ENCODE measurements at places on chromosomes 6 and 20.

DNA sequence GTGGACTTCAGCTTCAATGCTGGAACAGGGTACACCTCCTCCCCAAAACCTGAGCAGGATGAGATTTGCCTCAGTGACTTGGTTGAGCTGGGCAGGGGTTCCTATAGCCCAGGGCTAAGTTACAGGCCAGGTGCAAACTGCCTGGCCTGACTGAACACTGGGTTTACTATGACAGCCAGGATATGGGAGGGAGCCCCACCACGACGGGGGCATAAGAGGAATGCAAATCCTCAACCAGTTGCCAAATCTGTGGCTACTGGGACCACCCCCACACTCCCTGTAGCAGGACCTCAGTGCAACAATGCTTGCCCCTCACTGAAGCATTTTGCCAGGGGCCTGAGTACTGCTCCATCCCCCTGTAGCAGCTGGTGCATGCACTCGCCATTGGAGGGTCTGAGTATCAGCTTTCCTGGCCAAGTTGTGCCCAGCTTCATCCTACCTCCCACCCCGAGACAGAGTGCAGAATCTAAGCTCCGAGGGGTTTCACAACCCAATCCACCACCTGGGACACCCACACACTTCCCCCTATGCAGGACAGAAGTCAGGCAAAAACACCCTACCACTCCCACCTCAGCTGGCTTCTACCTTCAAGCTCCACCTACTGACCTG is 27.6 kb downstream of the TREML4 start:
- DNase-seq = no peak

DNA sequence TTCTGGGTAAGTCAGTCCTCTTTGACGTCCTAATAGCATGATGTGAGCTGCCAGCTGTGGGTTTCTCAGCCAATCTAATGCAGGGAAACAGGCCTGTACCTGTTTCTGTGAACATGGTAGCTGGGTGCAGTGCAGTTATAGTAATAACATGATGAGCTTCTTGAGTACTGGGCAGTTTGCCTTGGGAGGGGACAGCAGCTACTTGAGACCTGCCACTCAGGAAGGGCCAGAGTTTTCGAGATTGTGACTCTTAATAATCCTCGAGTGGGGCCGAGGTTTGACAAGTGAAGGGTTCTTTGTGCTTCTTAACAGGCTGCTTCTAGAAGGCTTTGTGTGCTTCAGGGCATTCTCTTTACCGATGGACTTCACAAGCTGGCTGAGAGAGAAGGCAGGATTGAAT is 180.1 kb downstream of the JARID2 start:
- no peak for DNase-seq

GRCh38 chr20:605237-605636 is 4.9 kb downstream of the TCF15 start:
- DNase-seq = no peak

- no peak for DNase-seq
Observed at GRCh38 chr6:106308985-106309384, 16.6 kb downstream of the ATG5 start.

DNA sequence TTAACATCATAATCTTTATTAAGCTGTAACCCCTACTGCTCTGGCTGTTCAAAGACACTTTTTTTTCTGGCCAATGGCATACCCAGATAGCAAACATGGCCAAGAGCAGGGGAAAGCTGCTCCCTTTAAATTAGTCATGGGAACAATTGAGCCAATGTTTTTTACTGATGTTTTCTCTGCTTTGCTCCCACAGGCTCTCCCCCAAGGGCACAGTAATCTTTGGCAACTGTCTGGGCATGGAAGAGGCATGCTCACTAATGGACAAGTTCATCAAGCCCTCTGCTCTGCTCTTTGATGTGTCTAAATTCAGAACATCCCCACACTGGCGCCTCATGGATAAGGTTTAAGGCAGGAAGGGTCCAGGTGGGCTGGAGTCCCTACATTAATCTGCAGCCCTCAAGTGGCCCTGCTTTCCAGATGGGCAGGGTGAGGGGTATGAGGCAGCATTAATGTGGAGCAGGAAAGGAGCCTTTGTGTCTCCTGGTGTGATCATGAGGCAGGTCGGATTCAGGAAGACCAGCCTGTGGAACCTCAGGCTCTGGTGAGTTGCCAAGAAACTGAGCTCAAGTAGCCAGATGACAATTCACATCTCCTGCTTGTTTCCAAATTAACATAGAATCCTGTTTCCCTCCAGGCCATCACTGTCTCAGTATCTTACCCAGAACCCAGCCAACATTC is 227.0 kb upstream of the CST7 start:
- DNase-seq = no peak

DNA sequence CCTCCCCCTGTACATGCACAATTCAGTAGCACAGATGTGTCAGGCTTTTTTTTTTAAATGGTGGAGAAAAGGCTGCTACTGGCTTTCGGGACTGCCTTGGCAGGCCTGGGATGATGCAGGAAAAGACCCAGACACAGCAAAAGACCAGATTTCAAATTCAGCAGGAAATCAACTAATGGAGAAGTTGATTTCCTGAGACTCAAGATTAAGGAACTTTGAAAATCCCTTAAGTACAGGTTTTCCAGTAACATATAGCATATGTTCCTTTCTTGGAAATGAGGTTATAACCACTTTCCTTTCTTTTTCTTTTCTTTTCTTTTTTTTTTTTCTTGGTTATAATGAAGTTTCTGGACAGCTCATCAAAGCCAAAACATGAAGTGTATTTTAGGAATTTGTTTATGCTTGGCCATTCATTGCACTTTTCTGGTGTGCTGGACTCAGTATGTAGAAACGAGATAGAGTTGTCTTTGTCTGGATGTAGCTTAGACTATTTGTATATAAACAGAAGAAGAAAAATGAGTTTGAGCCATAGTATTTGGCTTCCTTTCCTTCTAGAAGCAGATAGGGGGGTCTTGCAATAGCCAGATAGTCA is 119.4 kb downstream of the SASH1 start:
- no peak for DNase-seq

DNA sequence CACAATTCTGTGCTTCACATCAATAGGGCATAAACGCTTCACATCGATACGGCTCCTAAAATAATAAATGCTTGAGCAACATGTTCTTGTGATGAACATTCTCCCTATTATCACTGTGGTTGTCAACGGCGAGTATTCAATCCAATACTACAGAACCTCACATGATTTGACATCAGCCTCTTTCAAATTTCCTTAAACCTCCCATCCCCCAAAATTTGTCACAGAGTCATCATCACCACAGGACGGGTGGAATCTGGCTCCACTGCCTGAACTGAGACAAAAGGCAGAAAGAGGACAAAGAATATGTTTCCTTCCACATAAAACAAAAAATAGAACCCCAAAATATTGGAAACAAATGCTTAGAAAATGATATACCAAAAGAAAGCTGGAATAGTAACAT is 7.3 kb downstream of the THEMIS start:
- no peak for DNase-seq

DNA sequence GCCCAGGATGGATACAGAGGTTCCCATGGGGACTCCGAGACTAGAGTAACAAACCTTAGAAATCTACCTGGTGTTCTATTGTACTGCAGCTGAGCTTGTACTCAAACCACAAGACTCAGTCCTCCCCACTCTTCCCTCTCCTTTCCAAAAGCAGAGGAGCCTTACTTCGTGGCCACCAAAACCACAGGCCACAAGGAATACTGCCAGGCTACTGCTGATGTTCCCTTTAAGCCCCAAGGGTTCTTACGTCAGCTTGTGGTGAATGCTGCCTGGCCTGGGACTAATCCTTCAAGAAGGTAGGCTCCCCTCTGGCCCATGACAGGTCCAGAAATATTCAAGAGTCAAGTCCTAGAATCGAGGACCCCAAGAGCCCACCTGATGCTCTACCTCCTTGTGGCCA is 10.5 kb upstream of the DEFB128 start:
- no peak for DNase-seq

DNA sequence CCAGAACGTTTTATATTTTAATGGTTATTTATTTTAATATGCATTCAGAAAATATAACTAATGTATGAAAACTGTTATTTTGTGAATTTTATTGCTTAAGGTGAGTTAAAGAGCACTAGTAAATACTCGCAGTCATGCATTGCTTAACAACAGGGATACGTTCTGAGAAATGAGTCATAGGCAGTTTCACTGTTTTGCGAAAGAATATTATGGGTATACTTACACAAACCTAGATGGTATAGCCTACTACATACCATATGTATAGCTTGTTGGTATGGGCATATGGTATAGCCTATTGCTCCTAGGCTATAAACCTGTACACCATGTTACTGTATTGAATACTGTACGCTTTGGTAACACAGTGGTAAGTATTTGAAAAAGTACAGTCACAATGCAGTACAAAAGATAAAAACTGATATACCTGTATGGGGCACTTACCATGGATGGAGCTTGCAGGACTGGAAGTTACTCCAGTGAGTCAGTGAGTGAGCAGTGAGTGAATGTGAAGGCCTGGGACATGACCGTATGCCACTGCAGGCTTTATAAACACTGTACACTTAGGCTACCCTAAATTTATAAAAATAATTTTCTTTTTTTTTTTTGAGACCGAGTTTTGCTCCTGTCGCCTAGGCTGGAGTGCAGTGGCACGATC is 38.5 kb downstream of the ARFGEF2 start:
- DNase-seq = no peak

GRCh38 chr20:25468126-25469075 is 60.9 kb downstream of the GINS1 start:
- DNase-seq = no peak

GRCh38 chr20:63587776-63588591 is 13.9 kb upstream of the HELZ2 start:
- no peak for DNase-seq

DNA sequence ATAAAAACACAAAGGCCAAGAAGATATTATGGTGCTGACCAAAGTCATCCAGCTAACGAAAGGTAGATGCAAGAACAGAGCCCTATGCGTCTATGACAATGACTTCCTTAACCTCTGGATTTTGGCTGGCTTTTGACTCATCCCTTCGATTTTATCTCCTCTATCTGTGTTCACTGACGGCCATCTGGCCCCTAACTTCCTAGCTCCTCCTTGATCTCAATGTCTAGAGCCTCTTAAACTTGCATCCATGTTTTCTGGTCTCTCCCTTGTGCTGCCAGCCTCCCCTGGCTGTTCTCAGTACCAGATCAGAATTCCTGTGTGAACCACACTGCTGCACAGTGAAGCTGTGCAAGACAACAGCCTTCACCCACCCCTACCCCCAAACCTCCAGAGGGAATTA is 452.9 kb downstream of the UTRN start:
- no peak for DNase-seq

GRCh38 chr6:31037169-31037568 is 26.9 kb downstream of the MUC22 start:
- no peak for DNase-seq

DNA sequence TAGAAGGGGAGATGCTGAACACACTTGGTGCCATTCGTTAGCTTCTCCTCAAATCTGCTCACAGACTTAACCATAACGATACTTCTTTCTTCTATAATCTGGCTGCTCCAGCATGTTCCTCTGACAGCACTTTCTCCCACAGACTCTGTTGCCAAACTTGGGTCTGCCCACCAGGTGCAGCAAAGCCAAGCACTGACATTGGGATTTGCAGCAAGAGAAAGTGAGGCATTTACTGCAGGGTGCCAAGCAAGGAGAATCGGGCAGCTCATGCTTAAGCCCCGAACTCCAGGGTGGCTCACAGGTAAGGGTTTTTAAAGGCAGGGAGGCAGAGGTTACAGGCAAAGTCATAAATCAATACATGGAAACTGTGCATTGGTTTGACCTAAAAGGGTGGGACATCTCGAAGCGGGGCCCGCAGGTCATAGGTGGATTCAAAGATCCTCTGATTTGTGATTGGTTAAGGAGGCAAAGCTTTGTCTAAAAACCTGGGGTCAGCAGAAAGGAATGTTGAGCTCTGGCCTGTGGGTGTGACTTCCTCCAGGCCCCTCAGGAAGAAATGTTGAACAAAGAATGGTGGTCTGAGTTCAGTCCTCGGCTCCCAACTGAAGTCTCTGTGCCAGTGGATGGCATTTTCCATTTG is 25.1 kb upstream of the PNPLA1 start:
- DNase-seq = no peak

- no peak for DNase-seq
Observed at GRCh38 chr6:125104425-125104824, 49.1 kb upstream of the TPD52L1 start.

- no peak for DNase-seq
Observed at GRCh38 chr6:168708984-168709383, 268.0 kb downstream of the SMOC2 start.

DNA sequence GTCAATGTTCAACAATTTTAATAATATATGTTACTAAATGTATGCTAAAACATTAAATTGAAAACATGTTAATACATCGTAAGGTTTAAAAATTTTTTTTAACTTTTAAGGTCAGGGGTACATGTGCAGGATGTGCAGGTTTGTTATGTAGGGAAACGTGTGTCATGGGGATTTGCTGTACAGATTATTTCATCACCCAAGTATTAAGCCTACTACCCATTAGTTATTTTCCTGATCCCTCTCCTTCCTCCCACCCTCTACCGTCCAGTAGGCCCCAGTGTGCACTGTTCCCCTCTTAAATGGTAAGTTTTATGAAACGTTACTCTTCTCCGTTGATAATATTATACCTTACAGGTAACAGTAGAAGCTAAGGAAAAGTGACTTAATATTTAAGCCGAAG is 15.8 kb downstream of the PDE7B start:
- no peak for DNase-seq

DNA sequence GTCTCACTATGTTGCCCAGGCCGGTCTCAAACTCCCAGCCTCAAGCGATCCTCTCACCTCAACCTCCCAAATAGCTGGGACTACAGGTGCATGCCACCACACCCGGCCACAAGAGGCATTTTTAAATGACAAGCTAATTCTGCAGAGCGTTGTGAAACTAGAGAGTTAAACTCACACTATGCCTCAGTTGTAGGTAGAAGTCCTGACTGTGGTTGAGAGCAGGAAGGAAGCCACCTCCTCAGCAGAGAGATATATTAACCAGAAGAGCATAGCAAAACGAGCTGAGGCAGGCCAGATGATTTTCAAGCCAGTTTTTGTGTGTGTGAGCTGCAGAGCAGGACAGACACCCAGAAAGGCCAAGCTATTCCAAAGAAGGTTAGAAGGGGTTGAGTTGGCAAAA is 150.3 kb downstream of the MBOAT1 start:
- no peak for DNase-seq

- DNase-seq = no peak
Observed at GRCh38 chr6:40640599-40641227, 53.5 kb upstream of the LRFN2 start.

DNA sequence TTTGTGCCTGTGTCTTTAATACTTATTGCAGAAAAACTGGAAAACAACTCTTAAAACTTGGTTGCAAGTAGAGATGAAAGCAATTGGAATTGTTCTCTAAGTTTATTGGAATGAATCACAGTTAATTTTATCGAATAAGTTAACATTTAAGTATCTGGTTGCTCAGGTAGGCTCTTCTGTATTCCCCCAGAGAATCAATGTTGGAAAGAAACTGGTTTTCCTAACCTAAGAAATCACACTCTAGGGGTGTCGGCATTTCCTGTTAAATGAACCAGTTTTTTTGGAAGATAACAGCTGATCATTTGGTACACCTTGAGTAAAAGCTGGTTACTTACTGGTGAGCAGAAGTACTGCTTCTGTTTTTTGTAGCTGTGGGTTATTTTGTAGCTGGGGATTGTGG is 5.2 kb downstream of the TFAP2C start:
- no peak for DNase-seq

GRCh38 chr6:151014404-151015100 is 149.1 kb downstream of the MTHFD1L start:
- no peak for DNase-seq
